ENCODE measurements at places on chromosomes 7 and 10.

- DNase-seq = no peak
These were observed 2.2 kb downstream of the RAB18 start for GRCh38 chr10:27506280-27506679.

- DNase-seq = no peak
These were observed 16.7 kb downstream of the GPRIN2 start for GRCh38 chr10:46539596-46540411.

GRCh38 chr10:3098689-3099088 lies 31.3 kb downstream of the PFKP start:
- DNase-seq = no peak

GRCh38 chr10:285216-285615 lies 150.0 kb downstream of the ZMYND11 start:
- no peak for DNase-seq

DNA sequence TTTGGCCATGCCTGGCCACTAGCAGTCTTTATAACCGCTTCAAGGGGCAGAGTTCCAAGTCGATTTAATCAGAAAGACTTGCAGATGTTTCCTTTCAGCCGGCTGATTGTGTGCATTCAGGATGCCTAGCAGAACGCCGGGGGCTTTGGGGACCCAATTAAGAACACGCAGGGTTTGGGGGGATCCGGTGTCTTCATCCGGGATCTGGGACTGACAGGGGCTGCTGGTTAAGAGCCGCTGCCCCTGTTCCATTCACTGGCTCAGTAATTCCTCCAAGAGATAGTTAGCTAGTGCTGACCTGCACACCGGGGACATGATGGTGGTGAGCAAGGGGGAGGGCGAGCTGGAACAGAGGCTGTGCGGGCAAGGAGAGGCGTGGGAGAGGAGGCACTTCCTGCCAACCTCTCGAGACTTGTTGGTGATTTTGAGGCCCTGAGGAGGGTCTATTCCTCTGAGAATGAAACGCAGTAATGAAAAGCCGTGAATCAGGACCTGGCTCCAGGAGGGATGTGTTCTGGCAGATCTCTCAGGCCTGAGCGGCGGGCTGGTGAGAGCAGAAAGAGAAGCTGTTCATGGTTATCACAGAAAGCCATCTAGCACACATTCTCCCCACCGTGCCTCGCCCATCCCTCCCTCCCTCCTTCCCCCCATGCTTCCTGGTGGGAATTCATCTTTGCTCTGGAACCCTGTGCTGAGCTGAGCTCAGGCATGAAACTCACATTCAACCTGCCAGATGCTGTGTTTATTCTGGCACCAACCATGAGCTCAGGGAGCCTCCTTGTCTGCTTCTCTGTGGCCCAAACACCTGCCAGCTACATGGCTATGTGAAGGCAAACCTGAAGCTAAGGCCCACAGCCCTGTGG lies 152.0 kb downstream of the CCDC3 start:
- no peak for DNase-seq

- peak; percentile 66 for DNase-seq
These were observed 76.6 kb upstream of the PPIF start for GRCh38 chr10:79270466-79271246.

- DNase-seq = no peak
These were observed 556.7 kb downstream of the TYW1 start for GRCh38 chr7:67553378-67553777.

DNA sequence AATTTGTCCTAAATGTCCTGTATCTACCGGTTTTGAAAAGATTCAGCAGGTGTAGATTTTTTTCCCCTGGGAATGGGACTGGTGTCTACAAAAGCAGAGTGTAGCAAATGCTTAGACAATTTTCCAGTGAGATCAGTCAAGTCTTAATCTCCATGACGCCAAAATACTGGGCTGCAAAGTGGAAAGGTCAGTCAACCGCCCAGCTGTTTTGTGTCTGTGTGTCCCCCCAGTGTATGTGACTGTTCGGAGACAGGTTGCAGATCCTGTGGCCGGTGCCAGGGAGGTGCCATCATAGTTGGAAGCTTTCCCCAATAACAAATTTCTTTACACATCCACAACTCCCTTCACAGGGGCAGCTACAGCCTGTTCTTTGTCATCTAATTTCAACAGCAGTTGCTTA lies 263.8 kb downstream of the ARHGAP12 start:
- no peak for DNase-seq

GRCh38 chr7:149431486-149432120 lies 29.3 kb downstream of the ZNF777 start:
- no peak for DNase-seq

DNA sequence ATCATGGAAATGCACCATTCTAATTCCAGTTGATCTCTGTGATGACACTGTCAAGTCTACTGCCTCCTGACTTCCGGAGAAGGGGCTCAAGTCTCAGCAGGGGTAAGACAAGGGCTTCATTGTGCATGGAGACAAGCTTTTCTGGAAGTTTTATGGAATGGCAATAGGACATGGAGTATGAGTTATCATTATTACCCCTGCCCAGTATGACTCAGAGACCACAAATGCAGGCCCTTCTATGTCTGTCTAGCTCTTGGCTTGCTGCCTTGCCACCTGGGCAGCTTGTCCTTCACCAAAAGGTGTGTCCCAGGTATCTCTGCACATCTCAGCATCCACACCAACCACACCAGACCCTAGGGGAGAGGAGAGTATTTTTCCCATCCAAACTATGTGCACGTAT lies 34.9 kb upstream of the KIAA1217 start:
- DNase-seq = no peak

GRCh38 chr7:95608359-95609173 lies 12.2 kb upstream of the PDK4 start:
- DNase-seq = peak; percentile 2

DNA sequence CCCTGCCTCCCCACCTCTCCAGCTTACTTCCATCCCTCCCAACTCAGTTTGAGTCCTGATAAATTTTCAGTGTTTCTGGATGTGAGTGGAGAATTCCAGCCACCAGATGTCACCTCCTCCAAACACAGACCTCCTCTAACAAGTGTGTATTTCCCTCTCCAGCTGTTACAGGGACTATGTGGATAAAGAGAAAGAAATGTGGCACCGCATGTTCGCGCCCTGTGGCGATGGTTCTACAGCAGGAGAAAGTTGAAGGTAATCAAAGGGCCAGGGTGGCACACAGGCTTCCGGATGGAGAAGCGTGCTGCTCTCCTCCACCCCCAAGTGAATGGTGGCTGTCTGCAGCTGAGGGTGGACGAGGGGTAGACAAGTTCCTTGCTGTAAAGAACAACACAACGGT lies 14.7 kb downstream of the FKBP6 start:
- DNase-seq = no peak

DNA sequence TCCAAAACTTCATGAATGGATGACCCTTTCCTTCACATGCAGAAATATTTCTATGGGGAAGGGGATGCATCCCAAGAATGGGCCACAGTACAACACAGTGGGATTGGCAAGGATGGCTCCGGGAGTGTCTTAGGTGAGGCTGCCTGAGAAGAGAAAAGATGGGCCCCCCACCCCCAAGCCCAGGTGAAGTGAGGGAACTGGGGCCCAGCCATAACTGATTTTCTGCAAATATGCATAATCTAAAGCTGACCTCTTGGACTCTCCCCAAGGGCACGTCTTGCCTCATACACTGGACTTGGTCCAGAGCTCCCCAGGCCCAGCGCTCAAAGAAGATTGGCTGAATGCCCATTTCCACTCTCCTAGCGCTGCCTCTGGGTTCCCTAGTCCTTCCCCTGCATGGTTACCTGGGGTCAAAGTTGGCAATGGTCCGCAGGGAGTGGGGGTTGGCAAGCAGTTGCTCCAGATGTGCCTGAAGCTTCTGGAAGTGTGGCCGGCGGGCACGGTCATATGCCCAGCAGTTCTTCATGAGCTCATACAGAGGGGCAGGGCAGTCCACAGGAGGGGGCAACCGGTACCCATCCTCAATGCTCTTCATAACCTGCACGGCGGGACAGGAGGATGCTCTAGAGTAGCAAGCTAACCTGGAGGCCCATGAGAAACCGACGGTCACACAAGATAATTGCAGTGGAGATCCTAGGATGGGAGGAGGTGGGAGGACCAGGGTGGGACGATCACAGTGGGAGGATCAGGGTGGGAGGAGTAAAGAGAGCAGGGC lies 12.3 kb downstream of the ZYX start:
- no peak for DNase-seq

GRCh38 chr10:43145311-43145710 lies 7.1 kb downstream of the CSGALNACT2 start:
- DNase-seq = no peak

DNA sequence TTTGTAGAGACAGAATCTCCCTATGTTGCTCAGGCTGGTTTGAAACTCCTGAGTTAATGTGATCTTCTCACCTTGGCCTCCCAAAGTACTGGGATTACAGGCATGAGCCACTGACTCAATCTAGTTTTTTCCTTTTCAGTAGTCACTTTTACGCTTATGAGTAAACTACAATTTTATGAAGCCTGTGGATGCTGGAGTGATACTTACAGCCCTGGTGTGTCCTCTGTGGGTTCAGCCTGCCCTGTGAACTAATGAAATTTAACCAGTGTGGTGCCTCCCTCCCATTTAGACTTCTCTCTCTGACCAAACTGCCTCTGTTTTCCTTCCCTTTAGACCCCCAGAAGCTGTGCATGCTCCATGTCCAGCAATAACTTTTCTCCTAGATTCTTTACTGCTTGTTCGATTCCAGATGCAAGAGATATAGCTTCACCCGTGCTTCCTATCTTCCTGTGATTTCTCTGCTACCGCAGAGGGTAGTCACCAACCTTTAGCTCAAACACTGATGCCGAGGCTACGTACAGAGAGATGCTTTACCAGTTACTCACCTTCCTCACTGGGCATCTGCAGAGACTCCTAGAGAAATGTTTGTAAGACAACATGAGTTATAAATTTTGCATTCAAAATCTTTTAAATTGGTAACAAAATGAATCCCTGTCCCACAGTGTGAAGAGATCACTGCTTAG lies 90.8 kb downstream of the KIAA1217 start:
- no peak for DNase-seq

DNA sequence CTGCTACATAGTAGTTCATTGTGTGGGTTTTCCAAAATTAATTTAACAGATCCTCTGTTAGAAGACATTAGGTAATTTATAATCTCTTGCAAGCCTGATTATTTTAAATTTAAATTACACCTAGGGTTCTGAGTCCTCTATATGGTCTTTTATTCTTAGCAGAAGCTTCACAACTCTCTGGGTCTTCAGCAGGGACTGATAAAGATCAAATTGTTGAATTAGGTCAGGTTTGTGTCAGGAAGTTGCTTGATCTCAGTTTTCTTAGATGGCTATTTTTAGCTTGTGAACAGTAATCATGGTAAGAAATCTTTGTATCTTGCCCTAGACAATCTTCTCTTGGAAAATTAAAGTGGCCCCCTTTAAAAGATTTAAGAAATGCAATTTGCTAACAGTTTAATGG lies 183.1 kb upstream of the HDAC9 start:
- DNase-seq = no peak

GRCh38 chr7:114431189-114431588 lies 16.6 kb downstream of the FOXP2 start:
- no peak for DNase-seq

GRCh38 chr10:122252805-122253204 lies 18.3 kb upstream of the BTBD16 start:
- DNase-seq = no peak

GRCh38 chr10:78964274-78964951 lies 104.4 kb upstream of the ZMIZ1 start:
- no peak for DNase-seq

DNA sequence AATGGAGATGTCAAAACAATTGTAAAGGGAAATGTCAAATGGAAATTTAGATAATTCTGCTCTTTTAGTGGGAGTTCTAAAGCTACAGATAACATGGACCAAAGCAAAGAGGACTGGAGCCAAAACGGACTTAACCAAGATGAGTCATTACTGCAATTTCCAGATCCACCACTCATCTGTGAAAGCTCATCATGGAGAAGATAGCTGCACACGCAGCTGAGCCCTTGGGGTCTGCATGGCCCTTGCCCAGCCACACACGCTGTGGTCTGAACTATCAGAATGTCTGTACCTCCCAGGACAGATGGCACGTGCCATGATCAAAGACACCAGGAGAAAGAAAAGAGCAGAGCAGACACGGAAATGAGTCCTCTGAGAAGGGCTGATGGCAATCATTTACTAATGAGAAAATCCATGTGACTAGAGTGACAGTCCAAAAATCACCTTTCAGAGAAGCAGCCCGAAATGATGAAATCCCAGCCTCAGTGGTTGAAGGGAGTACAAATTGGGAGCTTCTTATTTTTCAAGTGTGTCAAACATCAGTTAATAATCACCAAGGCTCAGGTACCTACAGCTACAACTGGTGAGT lies 177.9 kb upstream of the MGMT start:
- no peak for DNase-seq

GRCh38 chr7:16416289-16417282 lies 4.8 kb downstream of the CRPPA start:
- DNase-seq = no peak

DNA sequence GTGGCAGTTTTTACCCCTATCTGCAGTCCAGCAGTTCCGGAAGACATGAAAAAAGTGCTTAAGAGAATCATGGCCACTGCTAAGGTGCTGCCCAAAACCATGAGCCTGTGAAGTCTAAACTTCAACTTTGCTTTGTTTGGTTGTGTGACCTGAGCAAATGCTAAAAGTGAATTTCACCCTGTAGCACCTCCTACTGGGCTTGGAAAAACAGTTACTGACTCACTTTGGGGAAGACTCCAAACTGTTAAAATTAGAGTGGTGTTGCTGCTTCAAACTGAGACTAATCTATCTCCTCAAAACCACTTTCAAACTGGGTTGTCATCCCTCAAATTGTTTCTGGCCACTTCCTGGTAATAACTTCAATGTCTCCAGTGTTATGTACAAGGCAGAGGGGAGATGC lies 21.3 kb downstream of the MKX start:
- no peak for DNase-seq

- DNase-seq = no peak
These were observed 14.8 kb downstream of the USP54 start for GRCh38 chr10:73576178-73576889.

GRCh38 chr10:75209921-75210281 lies 695 bp upstream of the VDAC2 start:
- DNase-seq = peak; percentile 91

DNA sequence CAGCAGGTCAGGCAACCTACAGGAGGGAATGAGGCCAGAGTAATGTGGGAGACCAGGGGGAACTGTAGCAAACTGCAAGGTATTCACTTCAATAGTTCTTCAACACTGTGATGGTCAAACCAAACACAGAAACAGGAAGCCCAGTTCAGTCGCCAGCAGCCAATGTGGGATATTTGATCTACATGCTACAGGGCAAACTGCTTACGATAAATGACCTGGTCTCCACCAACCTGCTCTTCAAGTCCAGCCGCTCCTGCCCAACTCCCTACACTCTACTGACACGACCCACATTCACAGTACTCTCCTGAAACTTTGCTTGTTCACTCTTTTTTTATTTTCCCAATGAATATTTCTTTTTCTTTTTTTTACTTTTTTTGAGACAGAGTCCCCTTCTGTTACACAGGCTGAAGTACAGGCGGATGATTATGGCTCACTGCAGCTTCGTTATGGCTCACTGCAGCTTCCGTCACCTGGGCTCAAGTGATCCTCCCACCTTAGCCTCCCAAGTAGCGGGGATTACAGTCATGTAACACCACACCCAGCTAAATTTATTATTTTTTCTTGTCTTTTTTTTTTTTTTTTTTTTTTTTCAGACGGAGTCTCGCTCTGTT lies 42.1 kb downstream of the MDH2 start:
- no peak for DNase-seq

GRCh38 chr7:131107337-131108211 lies 220.1 kb upstream of the MKLN1 start:
- DNase-seq = peak; percentile 63

GRCh38 chr10:1424648-1425047 lies 312.7 kb downstream of the ADARB2 start:
- no peak for DNase-seq

All from Kasumi-1 (cell line).